Breast epithelium (tissue), 4 donors: ENCODE measurements at places on chromosomes 13 and 19. TPM values are rescaled to one million over a fixed set of nuclear protein-coding genes. Genes with fewer than 3 reads are reported as not detected.
A peak's percentile ranks its signal among the peaks of the same experiment; 100 is the strongest.

Gene CYSLTR2
- total RNA-seq = 0.33 TPM

Gene HSPB6
- 81.9 TPM for total RNA-seq

Gene C19orf85
- total RNA-seq = not detected

Gene SRRM5
- total RNA-seq = 1.6 TPM

Gene TMEM145
- 0.33 TPM for total RNA-seq

Gene PABPC3
- total RNA-seq = 0.32 TPM

Gene EPS8L1
- 50.1 TPM for total RNA-seq

DNA sequence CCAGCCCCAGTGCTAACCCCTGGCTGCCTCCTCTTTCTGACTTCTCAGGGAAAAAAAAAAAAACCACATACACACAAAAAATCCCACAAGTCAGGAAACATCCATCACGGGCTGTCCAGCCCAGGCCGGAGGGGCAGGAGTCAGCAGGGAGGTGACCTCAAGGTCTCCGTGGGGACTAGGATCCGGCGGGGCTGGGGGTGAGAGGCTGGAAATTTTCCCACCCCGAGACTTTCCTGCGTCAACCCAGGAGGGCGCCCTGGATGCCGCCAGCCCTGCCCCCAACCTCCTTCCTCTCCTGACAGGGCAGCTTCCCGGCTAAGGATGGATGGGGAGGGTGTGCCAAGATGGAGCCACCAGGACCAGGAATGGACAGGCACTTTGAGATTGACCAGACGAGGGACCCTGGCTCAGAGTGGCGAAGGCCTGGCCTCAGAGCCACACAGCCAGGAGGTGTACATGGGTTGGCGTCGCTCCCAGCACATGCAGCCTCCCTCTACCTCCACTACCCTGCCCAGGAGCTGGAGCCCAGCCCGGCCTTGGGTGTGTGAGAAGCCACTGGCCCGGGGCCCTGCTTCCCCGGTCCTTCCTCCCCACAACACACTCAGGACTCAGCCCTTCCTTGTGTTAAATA lies 33.3 kb downstream of the BLOC1S3 start:
- DNase-seq = peak; percentile 74

GRCh38 chr13:45500492-45501174 lies 35.9 kb downstream of the COG3 start:
- DNase-seq = no peak

GRCh38 chr19:40315812-40316470 lies 30.8 kb upstream of the AKT2 start:
- no peak for DNase-seq

DNA sequence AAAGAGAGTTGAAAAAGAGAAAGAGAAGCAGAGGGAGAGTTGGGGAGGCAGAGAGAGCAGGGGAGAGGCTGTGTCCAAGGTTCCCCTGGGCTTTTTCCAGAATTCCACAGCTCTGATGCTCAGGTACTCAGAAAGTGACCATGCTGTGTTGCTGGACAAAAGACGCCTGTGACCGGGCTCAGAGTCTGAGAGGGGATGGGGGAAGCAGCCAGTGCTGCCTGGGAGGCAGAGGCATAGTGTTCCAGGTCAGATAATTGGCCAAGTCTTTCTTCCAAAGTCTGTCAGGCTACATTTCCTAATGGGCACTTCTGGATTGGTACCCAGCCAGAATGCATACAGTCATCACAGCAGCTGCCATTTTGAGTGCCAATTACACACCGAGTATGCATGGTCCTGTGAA lies 86.1 kb downstream of the PTPRS start:
- DNase-seq = no peak

DNA sequence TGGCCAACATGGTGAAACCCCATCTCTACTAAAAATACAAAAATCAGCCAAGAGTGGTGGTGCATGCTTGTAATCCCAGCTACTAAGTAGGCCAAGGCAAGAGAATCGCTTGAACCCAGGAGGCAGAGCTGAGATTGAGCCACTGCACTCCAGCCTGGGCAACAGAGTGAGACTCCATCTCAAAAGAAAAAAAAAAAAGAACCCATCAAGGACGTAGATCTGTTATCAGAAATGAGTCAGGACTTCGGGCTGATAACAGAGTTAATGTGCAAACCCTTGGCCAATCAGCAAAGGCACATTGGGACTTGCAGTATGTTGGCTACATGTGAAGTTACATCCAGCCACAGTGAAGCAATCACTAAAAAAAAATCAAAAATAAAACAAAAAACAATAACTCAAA lies 4.8 kb upstream of the LGALS7B start:
- no peak for DNase-seq

GRCh38 chr19:46927106-46927505 lies 66.3 kb downstream of the ARHGAP35 start:
- no peak for DNase-seq

GRCh38 chr13:24644036-24644435 lies 36.2 kb upstream of the ATP12A start:
- no peak for DNase-seq

DNA sequence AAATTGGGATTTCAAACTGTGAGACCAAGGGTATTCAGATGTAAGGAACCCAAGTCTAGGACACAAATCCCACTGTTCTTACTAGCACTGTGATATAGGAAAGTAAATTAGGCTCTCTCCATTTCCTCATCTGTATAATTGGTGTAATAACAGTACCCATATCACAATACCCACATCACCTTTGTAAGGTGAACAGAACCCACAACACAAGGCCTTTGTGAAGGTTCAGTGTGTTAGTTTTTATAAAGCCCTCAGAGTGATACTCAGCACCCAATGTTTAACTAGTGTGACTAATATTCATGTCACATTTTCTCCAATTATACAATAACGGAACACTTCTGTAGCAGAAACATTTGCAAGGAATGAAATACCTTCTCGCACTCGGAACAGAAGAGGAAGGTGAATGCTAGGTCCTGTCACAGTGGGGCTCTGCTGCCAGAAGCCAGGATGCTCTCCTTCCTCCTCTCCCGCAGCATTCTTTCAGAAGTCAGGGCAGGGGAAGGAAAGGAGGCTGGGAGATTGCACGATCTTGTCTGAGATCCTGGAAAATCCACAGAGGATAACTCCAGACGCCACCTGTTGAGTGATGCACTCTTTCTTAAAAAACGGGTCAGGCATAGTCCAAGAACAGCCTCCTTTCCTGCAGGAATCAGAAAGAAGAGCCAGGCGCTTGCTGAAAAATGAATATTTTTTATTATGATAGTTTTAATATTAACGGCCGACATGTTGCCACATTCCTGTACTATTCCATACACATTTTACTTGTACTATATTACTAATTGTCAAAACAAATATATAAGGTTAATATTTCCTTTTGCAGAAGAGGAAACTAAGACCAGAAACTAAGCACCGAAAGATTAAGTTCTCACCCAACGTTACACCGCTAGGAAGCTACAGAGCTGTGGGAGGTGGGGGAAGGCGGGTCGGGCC lies 762 bp downstream of the ZNF45 start:
- no peak for DNase-seq

DNA sequence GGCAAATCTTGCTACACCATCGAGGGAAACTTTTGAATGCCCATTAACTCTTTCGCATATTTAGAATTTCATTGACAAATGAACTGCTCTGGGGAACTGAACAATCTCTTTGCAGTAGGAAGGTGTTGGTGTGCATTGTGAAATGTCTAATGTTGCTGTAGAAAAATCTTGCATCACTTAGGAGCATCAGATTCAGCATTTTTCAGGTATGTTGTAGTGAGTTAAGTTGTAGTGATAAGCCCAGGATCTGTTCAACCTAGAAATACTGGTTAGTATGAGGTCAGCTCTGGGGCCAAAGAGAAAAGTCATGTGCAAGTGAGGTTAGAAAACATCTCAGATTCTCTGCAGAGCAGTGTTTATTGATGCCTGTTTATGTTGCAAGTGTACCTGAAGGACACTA lies 4.1 kb downstream of the FRY start:
- no peak for DNase-seq

GRCh38 chr19:38227287-38228004 lies 3.4 kb upstream of the DPF1 start:
- no peak for DNase-seq

DNA sequence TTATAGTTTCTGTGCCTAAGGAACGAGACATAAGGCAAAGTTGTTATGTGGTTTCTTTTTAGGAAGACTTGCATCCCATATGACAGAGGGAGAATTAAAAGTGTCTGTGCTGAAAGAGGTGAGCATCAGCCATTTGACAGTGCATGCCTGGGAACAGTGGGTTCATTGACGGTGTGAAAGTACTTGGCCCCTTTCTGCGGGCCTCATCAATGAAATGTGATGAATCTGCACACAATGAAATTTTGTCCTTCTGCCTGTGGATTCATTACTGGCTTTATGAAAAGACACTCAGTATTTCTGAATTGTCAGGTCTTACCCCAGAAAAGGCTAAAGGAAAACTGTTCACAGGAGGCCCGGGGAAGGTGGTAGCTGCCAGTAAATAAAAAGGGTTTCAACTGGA lies 295.8 kb downstream of the FOXO1 start:
- no peak for DNase-seq

GRCh38 chr19:17950310-17951156 lies 16.4 kb upstream of the KCNN1 start:
- DNase-seq = no peak

- DNase-seq = no peak
These were observed 18.7 kb downstream of the CACNG7 start for GRCh38 chr19:53927739-53928138.

GRCh38 chr19:12793290-12794195 lies 2.3 kb downstream of the JUNB start:
- peak; percentile 93 for DNase-seq

DNA sequence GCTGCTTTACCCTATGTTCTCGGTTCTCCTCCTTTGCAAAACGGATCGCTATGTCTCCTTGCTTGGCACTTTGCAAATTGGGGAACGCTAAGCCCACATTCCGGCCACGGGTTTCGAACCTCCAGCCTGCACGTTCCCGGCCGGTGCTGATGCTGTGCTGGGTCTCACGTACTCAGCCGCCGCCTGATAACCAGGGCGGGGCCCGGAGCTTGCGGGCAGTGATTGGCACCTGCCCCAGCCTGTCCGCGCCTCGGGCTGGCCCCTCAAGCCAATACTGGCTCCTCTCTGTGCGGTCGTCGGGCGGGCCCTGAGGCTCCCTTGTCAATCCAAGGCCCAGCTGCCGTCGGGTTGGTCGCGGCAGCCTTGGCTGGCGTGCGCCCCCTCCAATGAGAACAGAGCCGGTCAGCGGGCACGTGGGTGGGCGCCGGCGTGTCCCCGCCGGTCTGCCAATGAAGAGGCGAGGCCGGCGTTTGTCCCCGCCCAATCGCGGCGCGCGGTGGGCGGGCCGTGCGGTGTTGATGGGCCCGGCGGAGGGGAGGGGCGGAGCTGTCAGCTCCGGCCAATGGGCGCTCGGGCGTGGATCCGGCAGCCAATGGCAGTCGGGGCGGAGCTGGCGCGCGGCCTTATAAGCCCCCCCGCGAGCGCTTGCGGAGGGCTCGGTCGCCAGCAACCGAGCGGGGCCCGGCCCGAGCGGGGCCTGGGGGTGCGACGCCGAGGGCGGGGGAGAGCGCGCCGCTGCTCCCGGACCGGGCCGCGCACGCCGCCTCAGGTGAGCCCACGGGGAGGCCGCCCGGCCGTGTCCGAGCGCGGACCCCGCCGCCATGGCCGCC lies at the start of gene KDM4B:
KDM4B (plus strand) TSS at position 652 of the 830 bp plus-strand sequence. CDS start 63,778 bp downstream, outside the sequence.
- DNase-seq = peak; percentile 99

DNA sequence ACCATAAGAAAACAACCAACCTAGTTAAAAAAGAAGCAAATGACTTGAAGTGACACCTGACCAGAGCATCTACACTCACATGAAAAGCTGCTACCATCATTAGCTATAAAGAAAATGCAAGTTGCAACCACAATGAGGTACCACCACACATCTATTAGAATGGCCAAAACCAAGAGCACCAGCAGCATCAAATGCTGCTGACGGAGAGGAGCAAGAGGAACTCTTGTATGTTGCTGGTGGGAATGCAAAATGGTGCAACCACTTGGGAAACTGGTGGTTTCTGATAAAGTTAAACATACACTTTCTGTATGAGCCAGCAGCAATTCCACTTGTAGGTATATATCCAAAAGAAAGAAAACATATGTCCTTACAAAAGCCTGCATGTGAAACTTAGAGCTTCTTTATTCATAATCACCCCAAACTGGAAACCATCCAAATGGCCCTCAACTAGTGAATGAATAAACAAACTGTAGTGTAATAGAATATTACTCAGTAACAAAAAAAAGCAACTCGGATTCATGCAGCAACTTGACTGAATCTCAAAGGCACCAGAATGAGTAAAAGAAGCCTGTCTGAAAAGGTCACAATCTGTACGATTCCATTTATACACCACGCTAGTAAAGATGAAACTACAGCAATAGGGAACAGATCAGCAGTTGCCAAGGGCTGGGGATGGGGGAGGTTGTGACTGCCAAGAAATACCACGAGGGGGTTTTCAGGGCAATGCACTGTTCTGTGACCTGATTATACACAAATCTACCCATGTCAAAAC lies 60.9 kb upstream of the RANBP3 start:
- DNase-seq = no peak

GRCh38 chr13:30391956-30392680 lies 30.2 kb upstream of the UBE2L5 start:
- no peak for DNase-seq

GRCh38 chr19:23055501-23055900 lies 52.5 kb upstream of the ZNF728 start:
- no peak for DNase-seq

- DNase-seq = no peak
These were observed 3.8 kb downstream of the ZC3H4 start for GRCh38 chr19:47109541-47110375.
